ENCODE measurements at places on chromosomes 3 and 15.

- peak; percentile 44 for DNase-seq
Measured at GRCh38 chr3:59717679-59718205, 667.9 kb upstream of the CFAP20DC start.

DNA sequence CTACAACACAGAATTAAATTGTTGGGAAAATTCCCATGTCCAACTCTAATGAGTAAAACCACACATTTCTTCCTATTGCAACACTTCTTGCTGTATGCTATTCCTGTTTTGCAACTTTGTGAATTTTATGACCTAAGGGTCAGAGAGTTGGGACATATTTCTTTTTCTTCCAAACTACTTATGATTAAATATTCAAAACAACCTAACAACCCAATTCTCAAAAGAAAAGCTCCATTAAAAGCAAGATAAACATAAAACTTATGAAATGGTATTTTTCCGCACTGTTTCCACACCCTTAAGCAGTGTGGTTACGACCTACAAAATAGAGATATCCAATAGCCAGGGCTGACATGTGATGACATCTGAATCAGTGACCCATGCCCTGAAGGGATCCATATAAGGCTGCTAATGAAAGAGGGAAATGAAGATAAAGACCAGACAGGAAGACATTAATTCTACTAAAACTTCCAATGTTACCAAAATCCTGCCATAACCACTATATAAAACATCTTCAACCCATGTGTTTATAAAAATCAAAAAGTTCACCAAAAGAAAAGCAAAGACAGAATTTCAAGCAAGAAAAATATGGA lies 45.6 kb downstream of the DMXL2 start:
- no peak for DNase-seq

DNA sequence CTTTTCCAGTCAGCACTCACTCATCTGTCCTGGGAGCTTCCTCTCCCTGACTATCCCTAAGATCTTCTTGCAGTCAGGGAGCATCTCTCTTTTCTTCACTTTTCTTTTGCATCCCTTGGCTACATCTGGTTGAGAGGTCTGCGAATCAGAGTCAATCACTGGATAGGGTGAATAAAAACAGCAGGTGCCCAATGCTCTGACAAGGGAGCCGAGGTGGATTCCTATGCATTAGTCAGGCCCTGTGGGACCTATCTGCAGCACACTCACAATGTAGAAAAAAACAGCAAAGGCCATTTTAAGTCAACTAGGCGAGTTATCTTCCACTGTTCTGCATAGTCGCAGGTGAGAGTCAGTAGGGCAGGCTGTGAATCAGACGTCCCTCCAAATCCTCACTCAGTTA lies 35.5 kb downstream of the DZIP1L start:
- DNase-seq, result no peak

- DNase-seq, result no peak
Measured at GRCh38 chr3:63076357-63076756, 201.1 kb upstream of the CADPS start.

GRCh38 chr3:53022647-53023046 lies 23.2 kb downstream of the SFMBT1 start:
- no peak for DNase-seq

All from H9 (cell line).